ENCODE measurements at places on chromosomes 7 and 10. TPM values are rescaled to one million over a fixed set of nuclear protein-coding genes. Genes with fewer than 3 reads are reported as not detected.

DNA sequence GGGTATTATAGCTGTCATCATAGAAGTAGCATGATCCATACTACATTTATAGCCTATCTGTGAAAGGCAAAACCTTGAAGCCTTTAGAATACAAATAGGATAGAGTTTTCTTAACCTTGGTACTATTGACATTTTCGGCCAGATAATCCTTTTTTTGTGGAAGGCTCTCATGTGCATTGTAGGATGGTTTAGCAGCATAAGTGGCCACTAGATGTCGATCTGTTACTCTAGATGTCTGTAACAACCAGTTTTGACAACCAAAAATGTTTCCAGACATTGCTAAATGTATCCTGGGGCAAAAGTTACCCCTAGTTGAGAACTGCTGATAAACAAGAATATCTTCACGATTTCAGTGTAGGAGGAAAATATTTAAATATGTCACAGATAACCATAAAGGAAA, 319.4 kb upstream of the GALNT17 start:
- DNase-seq = no peak

DNA sequence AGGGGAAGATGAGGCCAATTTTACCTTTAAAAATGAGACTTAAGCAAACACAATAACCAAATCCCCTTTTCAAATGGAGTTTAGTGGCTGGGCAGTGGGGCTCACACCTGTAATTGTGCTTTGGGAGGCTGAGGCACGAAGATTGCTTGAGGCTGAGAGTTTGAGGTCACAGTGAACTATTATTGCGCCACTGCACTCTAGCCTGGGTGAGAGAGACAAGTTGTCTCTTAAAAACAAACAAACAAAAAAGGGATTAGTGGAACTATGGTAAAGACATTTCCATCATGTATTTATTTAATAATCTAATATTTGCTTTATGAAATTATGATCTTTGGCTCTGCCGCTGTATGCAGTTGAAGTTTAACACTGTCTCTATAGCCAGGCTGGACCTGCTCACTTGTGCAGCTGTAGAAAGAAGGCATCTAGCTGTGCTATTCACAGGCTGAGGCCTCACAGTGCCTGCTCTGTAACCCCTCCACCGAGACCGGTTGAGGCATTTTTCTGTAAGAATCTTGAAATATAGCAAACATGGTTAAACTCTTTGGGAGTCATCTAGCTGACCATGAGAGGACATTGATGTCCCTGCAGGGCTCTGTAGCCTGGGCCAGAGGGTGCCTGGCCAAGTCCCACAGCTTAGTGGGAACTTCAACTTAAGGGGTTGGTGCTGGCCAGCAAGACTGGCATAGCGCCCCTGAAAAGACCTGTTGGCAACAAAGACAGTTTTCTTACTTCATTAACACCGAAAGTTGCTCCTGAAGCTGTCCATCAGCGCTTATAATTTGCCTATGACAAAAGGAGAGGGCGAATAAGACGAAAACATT, 131.8 kb downstream of the BMPER start:
- no peak for DNase-seq

- DNase-seq = no peak
These were observed 7.9 kb downstream of the NUB1 start for GRCh38 chr7:151349507-151349853.

DNA sequence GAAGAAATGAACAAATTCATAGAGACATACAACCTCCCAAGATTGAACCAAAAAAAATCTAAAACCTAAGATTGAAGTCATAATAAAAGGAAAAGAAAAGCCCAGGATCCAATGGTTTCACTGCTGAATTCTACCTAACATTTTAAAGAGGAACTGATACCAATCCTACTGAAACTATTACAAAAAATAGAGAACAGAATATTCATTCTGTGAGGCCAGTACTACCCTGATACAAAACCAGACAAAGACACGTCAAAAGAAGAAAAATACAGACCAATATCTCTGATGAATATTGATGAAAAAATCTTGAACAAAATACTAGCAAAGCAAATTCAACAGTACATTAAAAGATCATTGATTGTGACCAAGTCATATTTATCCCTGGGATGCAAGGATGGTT, 128.5 kb upstream of the STEAP1 start:
- DNase-seq = no peak

ACTL6B gene
- total RNA-seq = not detected
